ENCODE measurements at places on chromosomes 13 and 19.

GRCh38 chr19:5189318-5189607 lies 151.3 kb downstream of the PTPRS start:
- no peak for DNase-seq

DNA sequence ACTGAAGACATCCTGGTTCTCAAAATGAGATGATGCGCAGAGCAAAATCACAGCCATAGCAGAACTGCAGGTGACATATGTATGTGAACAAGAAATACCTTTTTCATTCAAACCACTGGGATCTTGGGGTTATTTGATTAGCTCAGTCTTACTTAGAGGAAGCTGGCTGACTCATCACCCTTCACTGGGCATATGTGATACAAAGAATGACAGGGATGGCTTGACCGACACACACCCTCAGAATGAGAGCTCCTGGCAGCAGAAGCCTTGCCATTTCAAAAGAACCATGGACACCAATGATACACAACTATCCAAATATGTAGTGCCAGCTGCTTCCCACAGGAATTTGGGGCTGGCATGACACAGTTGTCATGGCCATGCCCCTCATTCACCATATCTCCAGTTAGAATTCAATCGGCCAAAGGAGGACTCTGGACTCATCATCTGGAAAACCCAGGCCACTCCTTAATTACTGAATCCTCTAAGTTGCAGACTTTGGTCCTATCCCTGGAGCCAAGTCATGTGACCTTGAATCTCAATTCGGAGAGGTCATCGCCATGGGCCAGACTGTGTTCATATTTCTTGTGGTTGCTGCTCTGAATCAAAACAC lies 115.8 kb downstream of the KATNAL1 start:
- DNase-seq = peak; percentile 35

DNA sequence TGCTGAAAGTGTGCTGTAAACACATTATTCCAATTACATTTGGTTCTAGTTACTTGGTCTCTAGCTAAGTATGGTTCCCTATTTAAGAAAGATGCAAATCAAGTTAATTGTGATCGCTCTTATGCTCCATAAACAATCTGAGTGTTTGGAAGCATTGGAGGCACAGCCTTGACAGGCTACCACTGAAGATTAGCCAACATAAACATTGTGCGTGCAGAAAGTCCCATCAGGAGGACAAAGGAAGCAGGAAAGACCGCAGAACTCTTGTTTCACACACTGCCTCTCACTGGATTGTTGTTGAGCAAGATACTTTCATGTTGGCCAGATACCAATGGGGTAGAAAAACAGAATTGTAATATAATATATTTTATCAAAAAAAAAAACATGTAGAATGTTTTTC lies 814.4 kb downstream of the EFNB2 start:
- DNase-seq = no peak

DNA sequence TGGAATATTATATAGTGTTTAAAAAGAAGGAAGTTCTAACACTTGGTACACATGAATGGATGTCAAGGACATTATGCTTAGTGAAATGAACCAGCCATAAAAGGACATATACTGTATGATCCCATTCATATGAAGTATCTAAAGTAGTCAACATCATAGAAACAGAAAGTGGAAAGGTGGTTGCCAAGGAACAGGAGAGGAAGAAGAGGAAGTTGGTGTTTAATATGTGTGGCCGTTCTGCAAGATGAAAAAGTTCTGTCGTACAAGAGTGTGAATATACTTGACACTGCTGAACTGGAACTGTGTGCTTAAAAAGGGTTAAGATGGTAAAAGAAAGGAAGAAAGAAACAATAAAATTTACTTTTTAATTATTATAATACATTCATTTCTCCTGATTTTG lies 33.1 kb upstream of the C1QTNF9 start:
- DNase-seq = no peak

DNA sequence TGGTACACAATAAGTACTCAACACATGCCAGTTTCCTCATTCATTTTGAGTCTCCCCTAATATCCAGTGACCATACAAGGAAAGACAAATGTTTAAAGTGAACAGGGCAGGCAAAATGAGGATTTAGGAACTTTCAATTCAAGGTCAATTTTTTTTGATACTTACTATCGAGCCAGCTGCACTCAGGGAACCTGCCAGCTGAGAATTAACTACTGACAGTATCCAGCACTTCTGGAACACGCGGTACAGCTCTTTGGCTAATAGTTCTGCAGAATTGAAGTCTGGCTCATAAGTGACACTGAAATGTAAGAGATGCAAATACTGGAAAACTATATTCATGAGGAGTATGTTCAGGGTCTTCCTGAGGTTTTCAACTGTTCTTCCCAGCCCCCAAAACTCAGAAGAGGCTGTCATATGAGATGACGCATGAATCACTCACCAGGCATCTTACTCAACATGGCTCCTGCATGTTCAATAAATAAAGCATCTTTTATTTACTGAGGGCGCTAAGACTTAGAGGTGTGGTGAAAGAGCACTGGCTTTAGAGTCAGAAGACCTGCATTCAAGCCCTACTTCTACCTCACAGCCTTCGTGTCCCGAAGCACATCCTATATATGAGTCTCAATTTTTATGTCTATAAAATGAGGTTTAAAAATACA lies 25.6 kb downstream of the RUBCNL start:
- no peak for DNase-seq

DNA sequence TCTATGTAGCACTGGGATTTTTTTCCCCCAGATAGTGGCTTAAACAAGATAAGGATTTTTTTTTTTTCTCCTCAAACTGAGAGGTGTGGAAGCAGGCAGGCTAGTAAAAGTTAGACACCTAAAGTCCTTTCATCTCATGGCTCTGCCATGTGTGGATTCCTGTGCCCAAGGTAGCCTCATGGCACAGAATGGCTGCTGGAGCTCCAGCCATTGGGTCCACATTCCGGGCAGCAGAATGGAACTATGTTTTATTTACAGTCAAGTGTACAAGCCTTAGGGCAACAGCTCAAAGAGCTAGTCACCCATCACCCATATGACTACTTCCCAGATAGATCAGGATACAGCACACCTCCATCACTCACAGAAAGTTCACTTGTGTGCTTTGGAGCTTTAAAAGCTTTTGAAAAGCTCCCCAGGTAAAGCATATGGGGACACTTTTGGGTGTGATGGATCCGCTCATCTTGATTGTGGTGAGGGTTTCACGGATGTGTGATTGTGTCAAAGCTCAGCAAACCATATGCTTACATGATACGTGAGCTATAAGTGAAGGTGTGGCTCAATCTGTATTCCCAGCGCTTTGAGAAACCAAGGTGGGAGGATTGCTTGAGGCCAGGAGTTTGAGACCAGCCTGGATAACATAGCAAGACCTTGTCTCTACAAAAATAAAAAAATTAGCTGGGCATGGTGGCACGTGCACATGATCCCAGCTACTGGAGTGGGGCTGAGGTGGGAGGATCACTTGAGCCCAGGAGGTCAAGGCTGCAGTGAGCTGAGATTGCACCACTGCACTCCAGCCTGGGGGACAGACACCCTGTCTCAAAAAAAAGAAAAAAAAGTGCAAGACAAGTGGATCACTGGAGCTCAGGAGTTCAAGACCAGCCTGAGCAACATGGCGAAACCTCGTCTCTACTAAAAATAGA lies 18.1 kb downstream of the PGLS start:
- no peak for DNase-seq

DNA sequence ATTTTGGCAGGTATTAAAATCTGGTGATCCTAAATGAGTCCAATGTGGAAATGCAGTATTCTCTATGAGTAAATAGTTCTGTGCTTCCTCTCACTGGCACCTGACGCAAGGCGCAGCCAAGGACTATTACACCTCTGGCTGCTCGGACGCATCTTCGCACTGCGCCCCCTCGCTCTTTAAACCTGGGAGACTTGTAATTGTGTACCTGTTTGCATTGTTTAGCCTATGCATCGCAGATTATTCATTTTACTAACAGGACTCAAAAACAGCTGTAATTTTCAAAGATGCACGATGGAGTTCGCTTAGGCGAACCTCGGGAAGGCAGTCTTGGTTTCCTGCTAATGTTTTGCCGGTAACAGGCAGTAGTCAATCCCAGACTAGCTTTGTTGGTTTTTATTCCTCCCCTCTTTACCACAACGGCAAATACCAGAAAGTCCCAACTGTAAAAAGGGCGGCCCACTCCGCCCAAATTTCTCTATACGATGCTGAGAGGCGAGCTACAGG lies 113.2 kb downstream of the KCNRG start:
- no peak for DNase-seq
